Heart left ventricle (tissue), 16 donors: ENCODE measurements at places on chromosomes 7 and 10. TPM values are rescaled to one million over a fixed set of nuclear protein-coding genes. Genes with fewer than 3 reads are reported as not detected.

GRCh38 chr7:138458576-138459412 is 1.3 kb upstream of the TRIM24 start:
- H3K27me3 ChIP-seq, result no peaks in the 10 kb centered on the region
- no peak for DNase-seq
- H3K36me3 ChIP-seq, result no peaks in the 10 kb centered on the region
- peaks cover 14% of the 10 kb centered on the region for H3K4me1 ChIP-seq
- no peak overlapping the region for H3K4me3 ChIP-seq
- no peak overlapping the region for H3K27ac ChIP-seq

HMX3 gene
- not detected for total RNA-seq

OPTN gene
- 118 TPM for total RNA-seq

ZNF394 gene
- total RNA-seq, result 15.2 TPM

VSTM4 gene
- 15.8 TPM for total RNA-seq

C10orf67 gene
- total RNA-seq, result 0.12 TPM

DNA sequence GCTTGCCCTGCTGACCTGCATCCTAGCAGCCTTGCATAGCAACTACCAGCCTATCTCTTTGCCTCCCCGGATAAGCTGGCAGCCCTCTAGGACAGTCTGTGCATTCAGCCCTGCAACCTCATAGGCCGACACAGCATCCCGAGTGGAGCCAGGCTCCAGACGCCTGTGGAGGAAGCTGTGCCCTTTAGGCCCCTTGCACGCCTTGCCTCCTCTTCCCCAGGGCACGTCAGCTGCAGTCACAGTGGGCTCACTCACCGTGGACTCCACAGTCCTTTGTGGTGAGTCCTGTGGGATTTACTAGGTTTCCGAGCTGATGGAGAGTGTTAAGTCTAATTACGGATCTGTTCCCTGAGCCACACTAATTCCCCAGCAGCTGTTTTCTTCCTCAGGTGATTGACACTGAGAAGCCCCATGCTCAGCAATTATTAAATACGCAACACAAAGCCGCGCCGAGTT is 540.0 kb downstream of the TCERG1L start:
- no peak for DNase-seq
- H3K27me3 ChIP-seq, result no peaks in the 10 kb centered on the region
- H3K36me3 ChIP-seq, result no peaks in the 10 kb centered on the region
- no peak overlapping the region for H3K4me3 ChIP-seq
- no peak overlapping the region for H3K27ac ChIP-seq
- H3K4me1 ChIP-seq, result no peaks in the 10 kb centered on the region

GRCh38 chr10:108638225-108638624 is 1285.1 kb downstream of the XPNPEP1 start:
- H3K27me3 ChIP-seq, result no peaks in the 10 kb centered on the region
- H3K4me3 ChIP-seq, result no peak overlapping the region
- H3K4me1 ChIP-seq, result no peaks in the 10 kb centered on the region
- no peak overlapping the region for H3K27ac ChIP-seq
- no peaks in the 10 kb centered on the region for H3K36me3 ChIP-seq

FAM24B gene
- 0.74 TPM for total RNA-seq

DNA sequence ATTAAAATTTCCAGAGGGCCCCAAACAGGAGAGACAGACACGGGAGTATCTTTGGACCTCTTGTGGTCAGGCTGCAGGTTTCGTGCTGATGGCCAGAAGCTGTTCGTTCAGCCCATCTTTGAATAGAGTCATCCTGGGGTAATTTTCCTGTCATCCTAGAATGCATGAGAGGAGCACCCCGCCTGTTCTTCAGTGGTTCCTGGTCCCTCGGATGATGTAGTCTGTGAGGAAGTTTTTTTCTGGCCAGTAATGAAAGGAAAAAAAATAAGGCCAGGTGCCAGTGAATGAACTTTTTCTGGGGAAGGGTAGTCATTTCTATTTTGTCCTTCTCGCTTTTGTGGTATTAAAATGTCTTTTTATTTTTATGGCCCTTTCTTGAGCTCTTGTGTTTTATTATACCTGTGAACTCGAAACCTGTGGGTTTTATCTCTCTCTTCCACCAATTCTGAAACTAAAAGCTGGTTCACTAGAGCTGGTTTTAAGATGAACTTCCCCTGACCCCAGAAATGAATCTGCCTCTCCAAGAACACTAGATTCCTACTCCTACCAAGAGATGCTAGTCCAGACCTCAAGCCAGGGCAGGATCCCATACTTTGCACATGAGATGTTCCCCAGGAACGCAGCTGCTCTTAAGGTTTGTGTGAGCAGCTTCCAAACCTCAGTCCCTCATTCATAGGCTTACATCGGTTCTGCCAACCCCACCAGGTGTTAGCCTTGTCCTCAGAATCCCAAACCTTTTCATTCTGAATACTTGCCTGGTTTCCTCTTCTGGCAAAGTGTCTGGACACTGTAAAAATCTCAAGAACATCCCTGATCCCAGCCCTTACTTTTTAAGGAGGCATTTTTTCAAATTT is 15.4 kb upstream of the MEST start:
- H3K4me3 ChIP-seq, result no peak overlapping the region
- H3K4me1 ChIP-seq, result no peaks in the 10 kb centered on the region
- no peak overlapping the region for H3K27ac ChIP-seq

DNA sequence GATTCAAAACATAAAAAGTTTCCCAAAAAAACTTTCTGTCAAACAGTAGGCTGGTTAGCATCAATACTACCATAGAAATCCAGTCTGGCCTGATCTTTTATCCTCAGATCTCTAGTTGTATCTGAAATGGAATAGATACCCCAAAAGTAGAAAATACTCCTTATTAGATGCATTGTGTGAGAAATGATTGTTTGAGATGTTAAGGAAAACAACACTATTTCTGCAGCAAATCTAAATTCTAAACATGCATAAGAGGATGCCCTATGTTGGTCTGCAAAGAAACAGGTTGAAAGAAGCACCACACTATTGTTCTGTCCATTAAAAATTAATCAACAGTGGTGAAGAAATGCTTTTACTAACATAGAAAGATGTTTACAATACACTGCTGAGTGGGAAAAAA is 121.0 kb downstream of the NPY start:
- H3K27me3 ChIP-seq, result no peaks in the 10 kb centered on the region
- H3K4me1 ChIP-seq, result no peaks in the 10 kb centered on the region
- H3K4me3 ChIP-seq, result no peak overlapping the region

TWIST1 gene
- total RNA-seq, result 0.69 TPM

DNA sequence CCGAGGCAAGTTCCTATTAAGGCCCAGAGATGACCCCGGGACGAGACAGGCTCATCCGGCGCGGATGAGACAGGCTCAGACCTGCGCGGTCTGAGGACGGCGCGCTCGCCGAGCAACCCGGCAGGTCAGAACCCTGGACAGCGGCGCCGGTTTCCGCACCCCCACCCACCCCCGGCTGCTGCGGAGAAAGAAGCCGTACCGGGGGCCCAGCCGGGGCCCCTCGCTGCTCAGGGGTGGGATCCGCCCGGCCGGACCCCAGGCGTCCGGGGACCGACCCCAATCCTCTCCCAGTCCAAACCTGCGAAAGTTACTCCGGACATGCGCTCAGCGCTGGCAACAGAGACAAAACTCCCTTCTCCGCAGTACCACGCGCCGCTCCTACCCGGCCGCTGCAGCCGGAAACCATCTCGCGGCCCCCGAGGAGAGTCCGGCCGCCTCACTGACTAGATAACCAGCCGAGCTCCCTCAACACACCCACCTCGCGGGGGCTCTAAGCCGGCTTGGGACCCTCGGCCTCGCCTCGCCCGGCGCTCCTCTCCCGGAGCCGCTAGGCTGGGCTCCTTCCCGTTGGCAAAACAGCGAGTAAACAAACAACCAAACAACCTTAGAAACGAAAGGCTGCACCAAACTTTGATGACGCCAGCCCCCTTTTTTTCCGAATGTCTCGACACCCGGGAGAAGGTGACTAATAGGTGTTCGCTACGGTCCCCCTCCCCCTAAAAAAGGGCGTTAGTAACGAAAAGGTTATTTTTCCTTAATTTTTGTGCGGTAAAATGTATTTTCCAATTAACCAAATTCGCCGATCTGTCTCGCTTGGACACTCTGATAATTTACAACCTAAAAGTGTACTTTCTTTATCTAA is 2.3 kb upstream of the DRGX start:
- no peaks in the 10 kb centered on the region for H3K36me3 ChIP-seq
- DNase-seq, result no peak
- no peaks in the 10 kb centered on the region for H3K4me1 ChIP-seq
- peaks cover 51% of the 10 kb centered on the region for H3K27me3 ChIP-seq
- peak overlapping the region; percentile 35 for H3K4me3 ChIP-seq
- no peak overlapping the region for H3K27ac ChIP-seq

DNA sequence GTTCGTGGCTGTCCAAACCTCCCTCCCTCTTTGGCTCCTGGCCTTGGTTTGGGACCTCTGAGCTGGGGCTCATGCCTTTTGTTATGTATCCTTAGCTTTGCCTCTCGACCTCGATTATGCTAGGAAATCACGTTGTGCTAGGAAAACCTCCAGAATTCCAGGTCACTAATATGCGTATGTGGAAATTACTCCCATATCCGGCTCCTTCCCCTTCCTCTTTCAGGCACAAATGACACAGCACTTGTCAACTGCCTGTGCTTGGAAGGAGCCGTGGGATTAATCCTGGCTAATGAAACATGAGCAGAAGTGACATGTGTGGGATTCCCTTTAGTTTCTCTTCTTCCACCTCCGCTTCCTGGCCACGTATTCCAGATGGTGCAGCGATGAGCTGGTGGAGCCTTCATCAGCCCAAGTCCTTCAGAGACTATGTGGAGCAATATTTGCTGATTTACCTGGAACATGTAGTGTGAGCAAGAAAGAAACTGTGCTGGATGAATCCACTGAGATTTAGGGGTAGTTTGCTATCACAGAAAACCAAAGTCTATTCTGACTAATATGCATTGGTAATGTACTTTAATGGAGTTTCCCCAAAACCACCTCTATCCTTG is 149.2 kb downstream of the REEP3 start:
- H3K27me3 ChIP-seq, result no peaks in the 10 kb centered on the region
- no peaks in the 10 kb centered on the region for H3K36me3 ChIP-seq
- H3K4me1 ChIP-seq, result peaks cover 29% of the 10 kb centered on the region
- peak overlapping the region; percentile 66 for H3K27ac ChIP-seq

NEUROD6 gene
- not detected for total RNA-seq

GRCh38 chr7:129943352-129943751 is 9.4 kb downstream of the UBE2H start:
- H3K4me3 ChIP-seq, result no peak overlapping the region
- H3K36me3 ChIP-seq, result peaks cover 19% of the 10 kb centered on the region
- no peak for DNase-seq

- peak overlapping the region; percentile 78 for H3K27ac ChIP-seq
- no peak for DNase-seq
- H3K27me3 ChIP-seq, result no peaks in the 10 kb centered on the region
- H3K36me3 ChIP-seq, result no peaks in the 10 kb centered on the region
Measured at GRCh38 chr7:610141-610530, 90.5 kb upstream of the PDGFA start.

GRCh38 chr10:89336241-89336640 is 8.4 kb downstream of the IFIT3 start:
- no peak overlapping the region for H3K4me3 ChIP-seq
- DNase-seq, result no peak
- H3K36me3 ChIP-seq, result peaks cover 11% of the 10 kb centered on the region

GRCh38 chr7:117112640-117113039 is 159.3 kb downstream of the ST7 start:
- no peak overlapping the region for H3K4me3 ChIP-seq
- H3K27me3 ChIP-seq, result no peaks in the 10 kb centered on the region
- H3K36me3 ChIP-seq, result no peaks in the 10 kb centered on the region
- H3K4me1 ChIP-seq, result peaks cover 18% of the 10 kb centered on the region
- H3K27ac ChIP-seq, result no peak overlapping the region

GRCh38 chr7:150923196-150923595 is 54.9 kb downstream of the KCNH2 start:
- no peak for DNase-seq
- H3K27ac ChIP-seq, result no peak overlapping the region
- no peaks in the 10 kb centered on the region for H3K27me3 ChIP-seq
- no peak overlapping the region for H3K4me3 ChIP-seq

GRCh38 chr7:17374654-17375053 is 76.2 kb downstream of the AHR start:
- no peak overlapping the region for H3K27ac ChIP-seq
- H3K27me3 ChIP-seq, result no peaks in the 10 kb centered on the region
- H3K4me1 ChIP-seq, result no peaks in the 10 kb centered on the region
- DNase-seq, result no peak

CALML3 gene
- not detected for total RNA-seq

PRSS1 gene
- total RNA-seq, result not detected

GRCh38 chr10:25902002-25902401 is 32.0 kb upstream of the MYO3A start:
- H3K27ac ChIP-seq, result no peak overlapping the region
- H3K36me3 ChIP-seq, result no peaks in the 10 kb centered on the region
- no peak for DNase-seq
- no peaks in the 10 kb centered on the region for H3K4me1 ChIP-seq
